ENCODE measurements at places on chromosomes 4 and X.

- DNase-seq = no peak
Observed at GRCh38 chr4:187617113-187617512, 378.5 kb upstream of the ZFP42 start.

- DNase-seq = no peak
Observed at GRCh38 chr4:180219080-180219479, 2024.1 kb upstream of the TENM3 start.

GRCh38 chr4:105520819-105521790, 31.3 kb upstream of the ARHGEF38 start:
- DNase-seq = peak; percentile 51

DNA sequence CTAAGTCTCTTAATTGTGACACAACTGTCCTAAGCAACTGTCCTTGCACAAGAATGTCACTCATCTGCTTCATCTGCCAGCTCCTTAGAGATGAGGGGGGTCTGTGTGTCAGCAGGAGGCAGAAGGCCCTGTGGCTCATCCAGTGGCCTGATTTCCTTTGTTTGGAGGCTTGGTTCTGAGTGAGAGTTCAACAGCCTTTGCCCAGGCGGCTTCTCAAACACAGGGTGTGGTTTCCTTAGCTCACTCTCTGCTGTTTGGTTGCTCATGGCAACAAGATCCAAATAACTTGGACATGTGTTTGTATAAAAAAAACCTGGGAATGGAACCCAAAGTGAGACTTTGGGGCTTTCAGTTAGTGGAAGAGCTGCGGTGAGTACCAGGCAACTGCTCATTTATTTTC, 46.6 kb downstream of the MAP7D3 start:
- DNase-seq = no peak

DNA sequence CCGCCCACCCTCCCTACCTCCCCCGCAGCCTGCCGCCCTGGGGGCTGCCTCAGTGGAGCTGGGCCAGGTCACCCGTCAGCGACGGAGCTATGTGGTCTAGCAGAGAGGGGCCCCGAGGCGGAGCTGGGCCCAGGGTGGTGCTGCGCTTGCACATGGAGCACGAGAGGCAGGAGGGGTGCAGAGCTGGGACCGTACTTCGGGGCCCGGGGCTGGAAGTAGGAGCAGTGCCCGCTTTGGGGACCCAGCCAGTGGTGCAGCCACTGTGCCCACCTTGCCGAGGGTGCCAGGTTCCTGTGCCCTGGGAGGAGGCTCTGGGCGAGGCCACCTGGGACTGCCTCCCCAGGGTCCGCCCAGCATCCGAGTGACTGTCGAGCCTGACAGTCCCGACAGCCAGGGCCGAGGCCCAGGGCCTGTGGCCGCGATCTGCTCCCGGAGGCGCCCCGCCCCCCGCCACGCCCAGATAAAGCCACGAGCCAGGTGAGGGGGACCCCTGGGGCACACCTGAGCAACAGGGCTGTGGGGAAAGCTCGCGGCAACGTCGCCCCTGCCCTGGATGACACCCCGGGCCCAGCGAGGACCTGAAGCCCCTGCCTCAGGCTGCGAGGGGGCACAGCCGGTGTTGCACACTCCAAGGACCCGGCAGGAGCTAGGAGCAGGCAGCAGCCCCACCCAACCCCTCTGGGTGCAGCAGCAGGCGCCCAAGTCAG, 117.5 kb downstream of the DNAAF6 start:
- DNase-seq = no peak

- no peak for DNase-seq
Observed at GRCh38 chr4:11821772-11822430, 393.2 kb upstream of the HS3ST1 start.

GRCh38 chr4:153521478-153521877, 55.3 kb downstream of the TMEM131L start:
- no peak for DNase-seq

GRCh38 chrX:134568285-134569016, 89.8 kb downstream of the PLAC1 start:
- no peak for DNase-seq

DNA sequence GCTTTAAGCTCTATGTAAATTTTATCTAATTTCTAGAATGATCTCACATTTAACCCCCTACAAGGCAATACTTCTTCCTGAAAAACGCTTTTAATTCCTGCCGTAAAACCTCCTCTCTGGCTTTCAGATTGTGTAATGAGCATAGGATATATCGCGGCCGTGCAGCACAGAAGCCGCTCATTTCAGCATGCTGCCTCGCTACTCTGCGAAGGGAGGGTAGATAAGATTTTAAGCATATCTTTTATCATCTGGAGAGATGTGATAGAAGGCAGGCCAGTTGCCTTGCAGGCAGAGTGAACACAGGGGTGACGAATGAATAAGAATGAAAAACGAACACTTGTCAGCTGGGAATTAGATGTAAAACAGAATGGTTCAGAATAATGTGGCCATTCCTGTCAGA, 265.5 kb downstream of the UNC5C start:
- no peak for DNase-seq

GRCh38 chrX:148649145-148649795, 148.9 kb downstream of the AFF2 start:
- DNase-seq = no peak

DNA sequence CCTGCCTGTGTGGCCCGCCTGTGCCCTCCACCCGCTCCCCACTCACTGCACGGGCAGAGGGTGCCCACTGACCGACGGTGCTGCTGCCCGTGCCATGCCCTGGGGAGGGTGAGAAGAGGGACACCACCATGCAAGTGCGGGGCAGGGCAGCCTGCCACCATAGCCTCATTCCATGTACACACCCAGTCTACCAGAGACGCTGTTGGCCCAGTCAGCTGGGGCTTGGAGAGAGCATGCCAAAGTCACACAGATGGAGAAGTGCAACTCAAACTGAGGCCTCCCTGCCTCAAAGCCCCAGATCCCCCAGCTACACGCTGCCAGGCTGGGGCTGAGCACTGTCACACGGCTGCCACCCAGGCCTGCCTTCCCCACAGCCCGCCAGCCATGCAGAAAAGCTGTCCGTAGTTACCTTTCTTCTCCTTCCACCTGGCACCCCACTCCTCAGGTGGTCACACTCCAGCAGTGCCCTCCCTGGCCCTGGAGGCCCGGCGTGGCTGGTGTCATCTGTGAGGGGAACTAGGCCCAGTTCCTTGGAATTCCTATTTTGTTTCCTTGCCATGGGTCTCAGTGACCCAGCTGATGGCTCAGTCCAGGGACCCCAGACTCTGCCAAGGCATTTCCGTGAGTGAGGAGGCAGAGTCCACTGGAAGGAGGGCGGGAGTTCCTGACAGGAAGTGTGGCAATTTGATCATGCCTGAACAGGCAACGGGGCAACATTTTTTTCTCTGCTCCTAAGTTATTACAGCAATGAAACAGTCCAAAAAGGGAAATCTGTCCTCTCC, at the start of gene SLC2A9:
Gene SLC2A9 (minus strand): TSS at position 627 of the 782 bp plus-strand sequence. CDS start 68 bp downstream, at position 559.
- no peak for DNase-seq

- DNase-seq = no peak
Observed at GRCh38 chrX:26783512-26784225, 567.7 kb downstream of the MAGEB5 start.

DNA sequence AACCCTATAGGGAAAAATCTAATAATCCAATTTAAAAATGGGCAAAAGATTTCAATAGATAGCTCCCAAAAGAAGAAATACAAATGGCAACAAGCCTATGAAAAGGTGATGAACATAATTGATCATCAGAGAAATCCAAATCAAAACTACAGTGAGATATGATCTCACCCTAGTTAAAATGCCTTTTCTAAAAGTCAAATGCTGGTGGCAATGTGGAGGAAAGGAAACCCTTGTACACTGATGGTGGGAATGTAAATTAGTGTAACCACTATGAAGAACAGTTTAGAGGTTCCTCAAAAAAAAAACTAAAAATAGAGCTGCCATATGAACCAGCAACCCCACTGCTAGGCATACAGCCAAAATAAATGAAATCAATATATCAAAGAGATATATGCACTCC, 44.5 kb downstream of the STPG2 start:
- no peak for DNase-seq

DNA sequence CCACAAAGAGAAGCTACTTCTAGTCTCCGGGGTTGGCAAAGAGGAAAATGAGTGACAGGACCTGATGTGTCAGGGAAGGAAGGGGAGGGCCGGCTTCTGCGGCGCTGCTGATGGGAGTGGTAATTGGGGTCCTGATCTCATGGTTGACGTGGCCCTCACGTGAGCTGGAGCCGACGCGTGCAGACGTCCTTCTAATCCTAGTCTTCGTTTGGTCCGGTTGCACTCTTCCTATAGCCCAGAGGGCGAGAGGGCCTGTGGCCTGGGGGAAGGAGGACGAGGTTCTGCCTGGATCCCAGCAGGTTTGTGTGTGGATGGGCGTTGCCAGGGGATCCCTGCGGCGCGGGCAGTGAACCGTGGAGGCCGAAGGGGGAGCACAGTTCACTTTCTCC, at the start of gene ARMCX1:
Gene ARMCX1 (plus strand): TSS at position 186 of the 389 bp plus-strand sequence. CDS start 2,384 bp downstream, outside the sequence.
- peak; percentile 59 for DNase-seq

DNA sequence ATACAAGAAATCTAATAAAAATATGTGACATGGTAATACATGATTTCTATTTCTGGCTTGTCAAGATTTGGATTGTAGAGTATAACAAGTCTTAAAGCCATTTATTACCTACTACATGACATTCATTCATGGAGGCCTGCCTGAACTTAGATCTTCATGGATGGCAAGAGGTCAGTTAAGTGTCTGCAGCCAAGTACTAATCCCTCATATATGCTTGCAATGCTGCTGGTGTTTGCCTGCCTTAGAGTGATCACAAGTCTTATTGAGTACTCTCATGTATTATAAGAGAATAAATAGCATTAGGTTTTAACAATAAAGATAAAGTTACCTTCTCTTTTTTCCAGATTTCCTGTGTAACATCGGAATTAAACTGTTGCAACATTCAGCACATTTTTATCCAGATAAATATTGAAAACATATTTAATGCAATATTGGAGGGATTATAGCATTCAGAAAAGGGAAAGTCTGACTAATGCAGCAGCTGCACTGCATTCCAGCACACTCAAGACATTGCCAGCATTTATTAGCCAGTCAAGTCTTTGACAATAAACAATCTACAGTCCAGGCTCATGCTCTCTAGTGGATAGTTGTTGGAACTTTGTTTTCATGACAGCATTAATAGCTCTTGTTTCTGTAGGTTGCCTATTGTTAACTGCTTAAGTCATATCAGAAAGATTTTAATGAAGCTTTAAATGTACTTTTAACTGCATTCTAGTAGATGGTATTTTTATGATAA, 737.1 kb downstream of the FAT4 start:
- peak; percentile 2 for DNase-seq

GRCh38 chrX:21656587-21657317, 1.4 kb downstream of the KLHL34 start:
- no peak for DNase-seq

GRCh38 chr4:69760455-69760854, at the start of gene SULT1B1:
TSS of gene SULT1B1 (minus strand) at chr4:69760620. CDS start at chr4:69755217, 5,403 bp downstream.
- DNase-seq = no peak

DNA sequence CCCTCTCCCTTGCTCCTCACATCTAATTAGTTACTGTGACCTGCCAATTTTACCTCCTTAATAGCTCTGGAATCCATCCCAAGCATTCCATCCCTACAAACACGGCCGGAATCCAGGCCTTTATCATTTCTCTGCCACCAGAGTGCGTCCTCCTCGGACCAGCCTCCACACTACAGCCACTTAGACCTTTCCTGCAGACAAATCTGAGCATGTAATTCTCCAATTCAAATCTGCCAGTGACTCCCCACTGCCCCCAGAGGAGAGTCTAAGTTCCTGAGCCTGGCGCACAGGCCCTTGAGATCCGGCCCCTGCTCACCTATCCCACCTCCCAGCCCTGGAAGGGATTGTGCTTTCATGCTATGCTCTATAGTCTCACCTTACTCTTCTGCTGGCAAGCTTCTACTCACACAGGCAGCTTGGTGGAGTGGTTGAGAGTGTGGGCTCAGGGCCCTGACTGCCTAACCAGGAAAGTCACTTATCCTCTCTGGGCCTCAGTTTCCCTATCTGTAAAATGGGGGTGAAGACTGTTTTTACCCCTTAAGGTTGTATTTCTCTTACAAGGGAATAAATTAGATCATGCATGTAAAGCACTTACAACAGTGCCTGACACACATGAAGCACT, 31.2 kb downstream of the PJA1 start:
- peak; percentile 22 for DNase-seq

- DNase-seq = no peak
Observed at GRCh38 chr4:83022724-83023450, 12.1 kb upstream of the COPS4 start.

GRCh38 chr4:154490234-154490582, 1.4 kb downstream of the DCHS2 start:
- no peak for DNase-seq

DNA sequence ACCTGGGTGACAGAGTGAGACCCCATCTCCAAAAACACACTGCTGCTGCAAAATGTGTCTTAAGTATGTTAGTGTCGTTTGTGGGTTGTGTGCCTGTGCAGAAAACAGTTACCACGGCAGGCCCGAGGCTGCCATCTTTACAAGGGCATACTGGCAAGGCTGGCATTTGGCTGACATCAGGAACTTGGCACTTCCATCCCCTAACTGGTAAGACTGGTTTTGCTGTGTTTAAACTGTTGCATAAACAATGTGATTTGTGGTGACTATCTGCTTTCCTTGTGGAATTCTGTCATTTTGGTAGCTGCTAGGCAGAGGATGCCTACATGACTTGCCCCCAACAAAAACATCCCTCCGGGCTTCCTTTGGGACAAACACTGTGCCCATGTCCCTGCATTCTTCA, 12.3 kb downstream of the LRP2BP start:
- no peak for DNase-seq

GRCh38 chr4:145482209-145483037, 770 bp downstream of the SMAD1 start:
- DNase-seq = peak; percentile 70

- DNase-seq = no peak
Observed at GRCh38 chr4:183399126-183399522, 45.3 kb upstream of the CDKN2AIP start.

- DNase-seq = peak; percentile 40
Observed at GRCh38 chrX:120790118-120790517, 85.5 kb downstream of the CT47B1 start.

DNA sequence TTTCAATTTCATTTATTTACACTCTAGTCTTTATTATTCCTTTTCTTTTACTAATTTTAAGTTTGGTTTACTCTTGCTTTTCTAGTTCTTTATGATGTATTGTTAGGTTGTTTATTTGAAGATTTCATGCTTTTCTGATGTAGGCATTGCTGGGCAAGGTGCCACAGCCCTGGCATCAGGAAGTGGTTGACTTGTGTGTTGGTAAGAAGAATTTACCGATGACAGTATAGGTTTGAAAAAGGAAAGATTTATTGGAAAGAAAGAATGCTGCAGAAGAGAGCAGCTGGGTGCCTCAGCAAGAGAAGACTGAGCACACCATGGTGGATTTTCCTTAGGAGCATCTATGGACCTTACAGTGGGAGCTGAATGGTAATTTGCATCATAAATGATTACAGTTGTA, 153.2 kb downstream of the KLF8 start:
- DNase-seq = no peak

DNA sequence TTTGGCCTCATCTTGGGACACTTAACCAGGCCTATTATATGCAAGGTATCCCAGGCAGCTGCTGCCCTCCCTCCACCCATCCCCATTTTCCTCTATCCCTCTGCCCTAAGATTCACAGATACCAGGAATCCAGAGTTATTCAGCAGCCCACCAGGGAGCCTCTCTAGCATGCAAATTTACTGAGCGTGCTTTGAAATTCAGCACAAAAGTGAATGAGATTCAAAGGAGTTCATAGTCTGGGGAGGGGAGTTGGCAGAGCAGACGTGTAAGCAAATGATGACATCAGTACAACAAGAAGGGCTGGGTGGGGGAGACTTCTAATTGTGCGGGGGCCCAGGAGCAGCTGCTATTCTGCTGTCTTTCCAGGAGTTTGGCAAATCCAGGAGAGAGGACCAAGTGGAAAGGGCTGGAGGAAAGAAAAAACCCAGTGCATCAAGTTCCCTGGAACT, 1.7 kb upstream of the MTM1 start:
- DNase-seq = no peak

GRCh38 chrX:79138658-79139241, 5.7 kb upstream of the GPR174 start:
- DNase-seq = no peak
